Cardiac septum (tissue), 1 donor: ENCODE measurements at places on chromosomes 11 and 22. TPM values are rescaled to one million over a fixed set of nuclear protein-coding genes. Genes with fewer than 3 reads are reported as not detected.

DNA sequence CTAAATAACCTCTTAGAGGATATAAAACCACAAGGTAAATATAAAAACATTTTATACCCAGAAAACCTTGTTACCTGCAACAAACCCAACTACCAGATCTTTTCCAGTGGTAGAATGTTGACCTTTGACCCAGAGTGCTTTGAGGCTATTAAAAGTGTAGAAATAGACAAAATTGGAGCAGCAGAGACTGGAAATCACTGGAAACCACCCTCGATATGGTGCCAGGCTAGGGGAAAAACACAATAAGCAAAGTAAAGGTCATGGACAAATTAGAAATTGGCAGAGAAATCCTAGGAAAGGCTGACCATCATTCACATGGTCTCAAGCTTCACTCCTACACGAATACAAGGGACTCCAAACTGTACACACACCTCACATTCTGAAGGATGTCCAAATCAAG is 26.7 kb downstream of the SLC25A17 start:
- DNase-seq = no peak

DNA sequence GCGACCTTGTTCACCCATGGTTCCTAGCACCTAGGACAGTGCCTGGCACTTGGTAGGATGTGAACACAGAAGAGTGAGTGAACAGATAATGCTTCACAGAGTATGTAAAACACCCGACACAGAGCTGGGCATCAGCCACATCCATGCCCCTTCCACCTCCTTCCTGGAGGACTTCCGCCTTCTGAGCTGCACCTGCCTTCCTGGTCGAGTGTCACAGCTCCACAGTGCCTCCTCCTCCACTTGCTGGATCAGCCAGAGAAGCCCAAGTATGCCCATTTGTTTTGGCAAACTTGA is 20.1 kb downstream of the PRDM11 start:
- peak; percentile 70 for DNase-seq

GRCh38 chr11:70853770-70854108 is 398.6 kb downstream of the SHANK2 start:
- no peak for DNase-seq

DNA sequence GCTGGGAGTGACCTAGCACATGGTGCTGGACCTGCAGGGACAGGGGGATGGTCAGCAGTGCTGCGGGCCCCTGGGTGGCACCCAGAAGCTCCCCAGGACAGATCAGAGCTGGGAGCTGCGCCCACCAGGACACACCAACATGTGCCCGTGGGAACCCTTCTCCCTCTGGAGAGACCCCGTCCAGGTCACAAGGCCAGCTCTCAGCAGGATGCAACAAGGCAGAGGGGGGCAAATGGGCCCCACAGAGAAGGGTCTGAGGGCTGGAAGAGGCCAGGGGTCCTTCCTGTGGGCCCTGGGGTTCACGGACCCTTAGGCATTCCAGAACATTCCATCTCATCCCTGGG is 6.2 kb downstream of the DUSP8 start:
- no peak for DNase-seq

DNA sequence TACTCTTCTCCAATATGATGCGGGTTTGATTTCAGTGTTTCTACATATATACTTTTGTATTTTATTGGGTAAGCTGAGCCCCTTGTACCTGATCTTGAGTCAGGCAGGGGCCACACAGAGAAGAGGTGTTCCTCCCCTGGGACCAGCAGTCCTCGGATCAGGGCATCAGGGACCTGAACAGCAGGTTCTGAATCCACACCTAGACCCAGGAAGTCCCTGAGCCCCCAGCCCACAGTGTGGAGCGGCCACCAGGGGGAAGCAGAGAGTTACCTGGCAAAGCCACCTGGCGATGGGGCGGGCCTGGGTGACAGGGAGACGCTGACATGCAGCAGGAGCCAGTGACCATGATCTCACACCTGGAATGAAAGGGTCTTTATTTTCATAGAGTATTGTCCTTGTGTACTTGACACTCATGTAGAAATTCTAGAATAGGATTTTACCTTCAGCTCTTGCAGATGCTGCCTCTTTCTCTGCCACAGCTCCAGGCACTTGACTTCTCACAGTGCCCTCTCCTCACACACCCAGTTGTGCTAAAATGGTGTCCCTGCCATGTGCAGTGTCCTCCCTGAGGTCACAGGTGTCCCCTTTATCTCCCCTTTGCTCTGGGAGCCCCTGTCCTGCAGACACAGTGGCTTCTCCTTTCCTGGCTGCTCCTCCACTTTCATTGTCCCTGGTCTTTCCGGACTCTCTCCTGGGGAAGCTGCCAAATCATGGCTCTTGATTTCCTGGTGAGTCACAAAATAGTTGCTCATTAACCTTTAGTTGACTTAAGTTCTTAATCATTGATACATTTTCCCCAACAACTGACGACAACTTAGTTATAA is 48.5 kb downstream of the GGTLC2 start:
- DNase-seq = peak; percentile 61

GRCh38 chr22:37588546-37589215 is 8.8 kb upstream of the LGALS2 start:
- no peak for DNase-seq

TRIOBP gene
- 115 TPM for total RNA-seq

DNA sequence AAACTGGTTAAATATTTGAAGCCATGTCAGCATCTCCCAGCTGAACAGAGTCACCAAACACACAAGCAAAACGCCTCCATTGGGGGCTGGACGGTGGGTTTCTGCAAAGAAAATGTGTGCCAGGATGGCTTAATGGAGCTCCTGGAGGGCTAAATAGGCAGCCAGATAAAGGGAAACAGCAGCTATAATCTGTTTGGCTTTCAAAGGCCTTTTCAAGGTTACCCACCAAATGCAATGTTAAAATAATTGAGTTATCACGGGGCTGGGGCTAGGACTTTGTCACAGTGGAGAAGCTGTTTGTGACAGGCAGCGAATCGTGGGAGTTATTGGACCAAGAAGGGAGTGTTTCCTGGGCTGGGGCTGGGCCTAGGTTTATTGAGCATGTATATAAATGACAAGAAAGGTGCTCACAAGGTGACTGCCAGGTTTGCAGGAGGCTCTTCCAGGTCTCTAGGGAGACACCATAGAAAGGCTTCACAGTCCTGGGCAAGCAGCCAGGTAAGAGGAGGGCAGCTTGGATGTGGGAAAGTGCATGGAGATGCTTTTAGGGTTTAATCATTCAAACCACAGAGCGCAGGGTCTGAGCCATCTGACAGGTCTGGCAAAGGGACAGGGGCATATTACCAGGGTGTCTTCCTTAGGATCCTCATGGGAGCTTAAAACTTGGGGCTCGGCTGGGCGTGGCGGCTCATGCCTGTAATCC is 28.3 kb downstream of the GRIK4 start:
- no peak for DNase-seq

FJX1 gene
- total RNA-seq = 3.6 TPM

DNA sequence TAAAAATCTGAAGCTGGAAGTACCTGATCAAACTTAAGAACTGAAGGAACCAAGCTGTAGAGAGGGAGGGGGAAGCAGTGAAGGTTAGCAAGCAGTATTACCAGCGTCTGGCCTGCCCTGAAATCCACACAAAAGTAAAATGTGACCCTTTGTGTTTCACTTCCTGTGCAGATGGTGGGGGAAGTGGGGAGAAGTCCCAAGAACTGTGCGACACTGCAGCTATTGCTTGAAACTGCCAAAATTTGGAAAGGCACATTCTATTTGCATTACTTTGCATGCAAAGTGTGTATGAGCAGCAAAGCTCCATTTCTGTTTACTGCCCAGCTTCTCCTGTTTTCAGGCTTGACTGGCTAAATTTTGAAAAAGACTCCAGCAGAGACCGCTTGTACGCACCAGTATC is 72.1 kb upstream of the BMAL1 start:
- DNase-seq = no peak

GRCh38 chr22:19645905-19646304 is 68.4 kb upstream of the SEPTIN5 start:
- DNase-seq = no peak

TYR gene
- not detected for total RNA-seq

CRYBB2 gene
- not detected for total RNA-seq

FAR1 gene
- 40.9 TPM for total RNA-seq

DNA sequence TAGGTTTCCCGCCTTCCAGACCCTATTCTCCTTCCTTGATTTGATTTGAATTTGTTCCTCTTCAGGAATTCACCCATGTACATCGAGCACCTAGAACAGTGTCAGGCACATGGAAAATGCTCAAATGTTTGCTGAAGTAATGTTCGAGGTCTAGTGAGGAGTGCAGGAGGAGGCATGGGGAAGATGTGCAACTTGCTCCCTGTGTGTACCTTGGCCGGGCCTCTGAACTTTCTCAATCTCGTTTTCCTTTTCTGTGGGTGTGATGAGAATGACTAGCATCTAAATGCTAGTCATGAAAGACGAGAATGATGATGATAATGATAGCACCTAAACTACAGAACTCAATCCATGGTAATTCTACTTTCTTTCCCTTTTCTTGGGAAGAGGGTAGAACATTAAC is 279.1 kb upstream of the PLET1 start:
- no peak for DNase-seq

MAPK8IP2 gene
- total RNA-seq = 0.48 TPM

GRCh38 chr11:22460181-22460580 is 122.0 kb downstream of the SLC17A6 start:
- no peak for DNase-seq

DNA sequence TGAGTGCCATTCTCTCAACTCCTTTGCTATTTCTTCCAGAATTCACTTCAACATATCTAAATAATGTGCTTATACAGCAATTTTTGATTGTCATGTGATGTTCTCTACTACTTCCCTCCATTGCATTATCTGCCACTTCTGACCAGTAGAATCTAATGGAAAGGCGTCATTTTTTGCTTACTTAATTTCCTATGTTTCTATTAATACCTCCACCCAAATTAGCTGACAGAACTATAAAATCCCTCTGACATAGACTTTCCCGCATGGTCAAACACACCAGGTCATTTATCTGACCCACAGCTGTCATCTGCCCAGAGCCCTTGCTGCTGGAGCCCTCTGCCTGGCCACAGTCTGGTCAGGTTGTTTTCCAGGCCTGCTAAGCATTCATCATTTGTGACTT is 258.6 kb upstream of the NARS2 start:
- no peak for DNase-seq

DNA sequence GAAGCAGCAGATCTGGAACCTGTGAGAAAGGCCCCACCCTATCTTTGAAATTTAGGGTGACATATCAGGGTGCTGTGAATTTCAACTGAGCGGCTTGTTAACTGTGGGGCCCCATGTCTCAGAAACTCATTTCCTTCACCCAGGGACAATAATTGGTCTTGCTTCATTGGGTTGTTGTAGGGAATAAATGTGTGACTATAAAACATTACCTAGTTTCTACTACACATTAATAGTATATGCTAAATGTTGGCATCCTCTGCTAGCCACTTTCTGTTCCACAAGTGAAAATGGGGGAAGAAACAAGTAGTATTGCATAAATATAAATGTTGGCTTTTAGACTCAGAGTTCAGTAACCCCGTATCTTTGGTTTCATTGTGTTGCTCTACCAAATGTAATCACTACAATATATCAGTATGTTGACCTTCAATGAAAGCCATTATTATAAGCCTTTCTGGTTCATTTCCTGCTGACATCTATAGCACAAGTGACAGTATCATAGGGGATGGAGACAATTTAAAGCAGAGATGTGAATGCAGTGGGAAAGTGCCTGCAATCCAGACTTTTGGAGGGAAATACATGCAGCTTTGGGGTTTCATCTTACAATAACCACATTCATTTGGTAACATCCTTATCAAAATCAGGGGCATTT is 905.5 kb upstream of the RAG2 start:
- DNase-seq = no peak

DNA sequence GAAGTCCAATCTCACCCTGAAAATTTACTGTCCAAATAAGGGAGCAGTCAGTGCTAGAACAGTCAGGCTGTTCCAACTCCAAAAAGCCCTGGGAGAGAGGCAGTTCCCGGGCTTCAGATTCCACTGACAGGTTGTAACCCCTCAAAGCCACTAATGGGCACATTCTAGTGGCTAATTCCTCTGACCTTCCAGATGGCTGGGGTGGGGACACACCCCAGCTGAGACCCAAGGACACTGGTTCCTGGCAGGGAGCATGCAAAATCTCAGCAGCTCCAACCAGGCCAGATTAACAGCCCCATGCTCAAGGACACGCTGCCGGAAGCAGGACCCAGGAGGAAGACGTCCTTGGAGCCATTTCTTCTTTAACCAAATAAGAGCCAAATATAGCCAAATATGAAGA is 92.7 kb downstream of the RPL27A start:
- DNase-seq = no peak

- no peak for DNase-seq
These were observed 166.2 kb downstream of the OPCML start for GRCh38 chr11:133366147-133366546.
